ENCODE measurements at places on chromosomes 7 and 10.

GRCh38 chr7:102046373-102047117 lies 229.1 kb downstream of the CUX1 start:
- H3K27ac ChIP-seq, result no peak overlapping the region
- H3K4me3 ChIP-seq, result no peak overlapping the region
- peaks cover 7% of the 10 kb centered on the region for H3K36me3 ChIP-seq
- H3K27me3 ChIP-seq, result no peaks in the 10 kb centered on the region
- no peak for DNase-seq
- H3K4me1 ChIP-seq, result peaks cover 22% of the 10 kb centered on the region

GRCh38 chr7:44394112-44394447 lies 68.7 kb upstream of the CAMK2B start:
- H3K27ac ChIP-seq, result no peak overlapping the region
- H3K27me3 ChIP-seq, result no peaks in the 10 kb centered on the region
- H3K36me3 ChIP-seq, result peaks cover 26% of the 10 kb centered on the region
- peaks cover 3% of the 10 kb centered on the region for H3K4me1 ChIP-seq
- no peak overlapping the region for H3K4me3 ChIP-seq

GRCh38 chr10:45466784-45467183 lies 92.8 kb downstream of the ALOX5 start:
- H3K27me3 ChIP-seq, result no peaks in the 10 kb centered on the region
- no peak overlapping the region for H3K4me3 ChIP-seq
- peaks cover 4% of the 10 kb centered on the region for H3K36me3 ChIP-seq
- no peak overlapping the region for H3K27ac ChIP-seq
- peaks cover 3% of the 10 kb centered on the region for H3K4me1 ChIP-seq

DNA sequence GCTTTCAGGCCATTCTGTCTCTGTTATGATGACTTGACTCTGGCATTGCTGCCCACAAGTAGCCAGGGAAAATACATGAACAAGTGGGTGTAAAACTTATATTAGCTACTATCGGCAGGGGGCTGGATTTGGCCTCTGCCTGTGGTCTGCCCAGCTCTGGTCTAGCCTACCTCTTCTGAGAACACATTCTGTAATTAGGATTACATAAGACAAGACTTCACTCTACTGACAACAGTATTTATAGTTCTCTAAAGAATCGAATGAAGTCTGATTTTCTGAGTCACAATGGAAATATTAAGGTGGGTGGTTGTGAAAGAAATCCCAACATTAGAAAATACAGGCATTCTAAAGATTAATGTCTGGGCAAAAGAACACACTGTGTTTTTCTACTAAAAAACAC lies 55.5 kb downstream of the DLD start:
- peak overlapping the region; percentile 86 for H3K27ac ChIP-seq
- peaks cover 84% of the 10 kb centered on the region for H3K4me1 ChIP-seq
- H3K36me3 ChIP-seq, result peaks cover 90% of the 10 kb centered on the region
- no peak for DNase-seq
- H3K4me3 ChIP-seq, result no peak overlapping the region

DNA sequence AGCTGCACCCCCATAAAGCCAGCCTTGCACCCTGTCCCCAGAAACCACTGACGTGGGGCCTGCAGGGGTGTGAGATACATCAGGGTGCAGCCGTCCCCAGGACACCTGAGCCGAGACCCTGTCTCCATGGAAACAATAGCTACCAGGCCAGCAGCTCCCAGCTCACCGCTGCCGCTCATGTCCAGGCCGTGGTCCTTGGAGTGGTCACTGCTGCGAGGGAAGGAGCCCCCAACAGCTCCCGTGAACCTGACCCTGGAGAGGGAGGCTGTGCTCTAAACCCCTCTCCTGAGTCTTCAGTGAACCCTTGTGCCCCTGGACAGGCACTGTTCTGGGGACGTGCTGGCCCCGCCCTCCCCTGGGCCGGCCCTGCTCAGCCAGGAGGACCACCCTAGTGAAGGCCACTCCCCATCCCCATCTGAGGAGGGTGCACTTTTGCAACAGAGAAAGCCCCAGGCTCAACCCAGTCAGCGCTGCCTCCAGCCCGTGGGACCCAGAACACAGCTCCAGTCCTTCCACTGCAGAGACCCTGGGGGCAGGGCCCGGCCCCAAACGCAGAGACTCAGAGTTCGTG lies 19.6 kb upstream of the INPP5A start:
- no peak for DNase-seq
- no peaks in the 10 kb centered on the region for H3K36me3 ChIP-seq
- H3K4me3 ChIP-seq, result no peak overlapping the region
- peaks cover 41% of the 10 kb centered on the region for H3K4me1 ChIP-seq
- H3K27me3 ChIP-seq, result no peaks in the 10 kb centered on the region
- H3K27ac ChIP-seq, result peak overlapping the region; percentile 65

GRCh38 chr7:74461970-74462706 lies 8.4 kb downstream of the GTF2IRD1 start:
- H3K27ac ChIP-seq, result no peak overlapping the region
- no peak overlapping the region for H3K4me3 ChIP-seq
- no peaks in the 10 kb centered on the region for H3K27me3 ChIP-seq
- DNase-seq, result no peak
- H3K4me1 ChIP-seq, result peaks cover 19% of the 10 kb centered on the region

GRCh38 chr7:84536271-84536870 lies 341.8 kb upstream of the SEMA3A start:
- H3K27me3 ChIP-seq, result no peaks in the 10 kb centered on the region
- no peak overlapping the region for H3K27ac ChIP-seq
- DNase-seq, result no peak

DNA sequence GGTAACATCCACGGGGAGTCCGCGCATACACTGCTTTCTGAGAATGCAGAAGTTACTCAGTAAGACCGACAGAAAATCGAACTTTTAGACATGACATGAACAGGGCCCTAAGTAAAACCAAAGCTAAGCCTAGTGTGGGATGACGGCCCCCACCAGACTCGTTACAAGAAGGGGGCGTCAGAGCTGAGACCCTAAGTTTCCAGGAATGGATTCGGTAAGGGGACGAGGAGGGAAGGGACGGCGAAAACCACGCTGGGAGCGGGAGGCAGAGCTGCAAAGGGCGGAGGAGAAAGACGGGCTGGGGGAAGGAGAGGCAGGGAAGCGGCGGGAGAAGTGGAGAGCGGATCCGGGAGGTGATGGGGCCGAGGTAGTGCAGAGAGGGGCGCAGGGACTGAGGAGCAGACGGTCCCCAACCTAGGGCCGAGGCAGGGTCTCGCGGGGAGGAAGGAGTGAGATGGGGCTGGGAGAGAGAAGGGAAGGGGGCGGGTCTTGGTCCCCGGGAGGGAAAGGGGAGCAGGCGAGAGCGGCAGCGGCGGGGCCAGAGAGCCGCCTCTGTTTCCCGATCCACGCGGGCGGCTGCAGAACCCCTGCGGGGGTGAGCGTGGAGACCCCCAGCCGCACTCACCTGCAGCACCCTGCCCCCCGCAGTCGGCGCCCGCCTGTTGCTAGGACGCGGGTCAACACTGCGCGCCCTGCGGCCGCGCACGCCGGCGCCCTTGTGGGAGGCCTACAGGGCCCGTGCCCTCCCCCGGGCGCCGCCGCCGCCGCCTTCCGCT lies 513 bp downstream of the ODAD2 start:
- no peaks in the 10 kb centered on the region for H3K36me3 ChIP-seq
- H3K27ac ChIP-seq, result peak overlapping the region; percentile 93
- H3K4me3 ChIP-seq, result peak overlapping the region; percentile 97
- H3K4me1 ChIP-seq, result peaks cover 16% of the 10 kb centered on the region
- H3K27me3 ChIP-seq, result peaks cover 2% of the 10 kb centered on the region
- DNase-seq, result no peak

DNA sequence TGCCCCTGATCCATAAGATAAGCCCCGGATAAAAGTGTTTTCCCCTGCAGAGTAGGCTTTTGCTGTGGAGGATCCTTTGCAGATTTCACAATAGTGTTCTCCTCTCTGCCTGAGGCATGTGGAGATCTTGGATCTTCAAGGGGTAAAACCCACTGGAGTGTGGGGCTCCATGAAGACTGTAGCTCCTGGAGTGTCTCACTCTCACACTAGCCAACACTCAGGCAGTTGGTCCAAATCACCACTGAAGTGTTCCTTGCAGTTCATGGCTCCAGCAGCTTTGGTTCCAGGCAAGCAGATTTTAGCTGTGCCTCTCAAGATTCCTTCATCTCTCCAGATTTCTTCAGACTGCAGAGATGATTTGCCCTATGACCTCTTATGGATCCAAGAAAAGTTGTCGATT lies 665.3 kb downstream of the TNS3 start:
- H3K4me3 ChIP-seq, result no peak overlapping the region
- no peaks in the 10 kb centered on the region for H3K27me3 ChIP-seq
- no peaks in the 10 kb centered on the region for H3K36me3 ChIP-seq
- no peaks in the 10 kb centered on the region for H3K4me1 ChIP-seq

GRCh38 chr10:63388421-63389031 lies 77.3 kb downstream of the JMJD1C start:
- H3K4me3 ChIP-seq, result no peak overlapping the region
- no peak for DNase-seq
- no peaks in the 10 kb centered on the region for H3K27me3 ChIP-seq
- peak overlapping the region; percentile 58 for H3K27ac ChIP-seq
- peaks cover 34% of the 10 kb centered on the region for H3K36me3 ChIP-seq

- H3K4me3 ChIP-seq, result no peak overlapping the region
- H3K4me1 ChIP-seq, result no peaks in the 10 kb centered on the region
- DNase-seq, result no peak
Measured at GRCh38 chr7:24135003-24135817, 148.8 kb upstream of the NPY start.

DNA sequence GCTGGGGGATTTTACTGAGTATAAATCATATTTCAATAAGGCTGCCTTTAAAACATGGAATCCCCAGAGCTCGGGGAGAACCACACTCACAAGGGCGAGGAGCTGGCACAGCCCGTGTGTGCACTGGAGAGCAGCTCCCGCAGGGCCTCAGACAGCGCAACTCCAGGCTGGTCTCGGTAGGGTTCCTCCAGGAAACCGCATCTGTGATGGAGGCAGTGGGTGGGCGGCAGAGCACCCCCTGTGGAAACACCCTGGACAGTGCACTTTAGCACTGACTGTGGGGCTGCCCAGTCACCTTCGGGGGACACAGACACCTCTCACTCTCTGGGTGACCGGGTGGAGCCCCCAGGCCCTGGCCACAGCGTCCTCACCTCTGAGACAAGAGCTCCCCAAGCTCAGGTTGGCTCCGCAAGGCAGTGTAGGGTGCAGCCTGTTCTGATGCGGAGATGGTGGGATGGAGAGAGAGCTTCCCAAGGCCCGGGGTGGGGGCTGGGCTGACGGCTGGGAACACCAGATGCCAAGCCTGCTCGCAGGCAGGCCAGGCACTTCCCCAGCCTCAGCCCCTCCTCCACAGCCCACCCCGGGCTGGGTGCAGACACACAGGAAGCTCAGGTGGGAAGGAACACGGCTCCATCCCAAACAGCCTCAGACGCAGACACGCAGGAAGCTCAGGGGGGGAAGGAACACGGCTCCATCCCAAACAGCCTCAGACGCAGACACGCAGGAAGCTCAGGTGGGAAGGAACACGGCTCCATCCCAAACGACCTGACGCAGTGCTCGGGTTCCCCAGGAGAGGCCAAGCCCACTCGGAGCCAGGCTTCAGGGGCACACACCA lies 224.4 kb downstream of the MAD1L1 start:
- no peak overlapping the region for H3K4me3 ChIP-seq
- H3K27ac ChIP-seq, result no peak overlapping the region
- DNase-seq, result no peak
- no peaks in the 10 kb centered on the region for H3K27me3 ChIP-seq
- H3K36me3 ChIP-seq, result peaks cover 7% of the 10 kb centered on the region

DNA sequence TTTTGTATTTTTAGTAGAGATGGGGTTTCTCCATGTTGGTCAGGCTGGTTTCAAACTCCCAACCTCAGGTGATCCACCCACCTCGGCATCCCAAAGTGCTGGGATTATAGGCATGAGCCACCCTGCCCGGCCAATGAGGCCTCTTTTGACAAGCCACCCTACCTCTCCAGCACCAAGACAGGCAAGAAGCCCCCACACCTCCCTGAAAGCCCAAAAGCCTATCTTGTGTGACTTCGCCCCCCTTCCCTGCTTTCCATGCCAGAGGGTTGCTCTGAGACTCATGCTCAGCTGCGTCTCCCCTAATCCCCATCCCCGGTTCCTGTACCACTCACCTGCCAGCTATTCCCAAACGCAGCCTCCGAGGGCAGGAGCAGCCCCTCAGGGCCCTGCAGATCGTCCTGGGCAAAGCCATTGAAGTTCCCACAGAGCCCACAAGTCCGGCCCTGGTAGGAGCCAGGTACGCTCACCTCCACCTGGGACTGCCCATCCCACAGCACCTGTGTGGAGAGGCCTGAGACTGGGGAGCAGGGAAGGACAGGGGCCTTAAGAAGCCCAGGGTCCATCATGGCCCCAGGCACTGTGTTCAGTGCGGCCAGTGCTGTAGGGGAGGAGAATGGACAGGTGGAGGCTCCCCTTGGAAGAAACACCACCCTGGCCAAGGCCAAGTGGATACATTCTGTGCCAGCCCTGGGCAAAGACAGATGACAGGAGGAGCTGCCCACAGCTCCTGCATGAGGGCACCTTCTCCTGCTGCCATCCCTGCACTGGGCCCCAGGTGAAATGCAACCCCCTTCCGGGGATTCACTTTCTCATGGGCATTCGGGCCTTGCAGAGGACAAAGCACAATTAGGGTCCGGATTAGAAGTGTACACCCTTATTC lies 15.8 kb downstream of the ATP6V1F start:
- peaks cover under 1% of the 10 kb centered on the region for H3K4me1 ChIP-seq
- no peak for DNase-seq
- no peaks in the 10 kb centered on the region for H3K36me3 ChIP-seq
- no peaks in the 10 kb centered on the region for H3K27me3 ChIP-seq
- no peak overlapping the region for H3K27ac ChIP-seq

- H3K27me3 ChIP-seq, result peaks cover 28% of the 10 kb centered on the region
- no peak overlapping the region for H3K4me3 ChIP-seq
- no peaks in the 10 kb centered on the region for H3K36me3 ChIP-seq
- peak overlapping the region; percentile 67 for H3K27ac ChIP-seq
Measured at GRCh38 chr7:1611708-1612241, 41.9 kb upstream of the PSMG3 start.

- no peaks in the 10 kb centered on the region for H3K27me3 ChIP-seq
- no peak overlapping the region for H3K4me3 ChIP-seq
- DNase-seq, result no peak
- peak overlapping the region; percentile 87 for H3K27ac ChIP-seq
Measured at GRCh38 chr7:102890292-102890970, 22.4 kb upstream of the LRRC17 start.

DNA sequence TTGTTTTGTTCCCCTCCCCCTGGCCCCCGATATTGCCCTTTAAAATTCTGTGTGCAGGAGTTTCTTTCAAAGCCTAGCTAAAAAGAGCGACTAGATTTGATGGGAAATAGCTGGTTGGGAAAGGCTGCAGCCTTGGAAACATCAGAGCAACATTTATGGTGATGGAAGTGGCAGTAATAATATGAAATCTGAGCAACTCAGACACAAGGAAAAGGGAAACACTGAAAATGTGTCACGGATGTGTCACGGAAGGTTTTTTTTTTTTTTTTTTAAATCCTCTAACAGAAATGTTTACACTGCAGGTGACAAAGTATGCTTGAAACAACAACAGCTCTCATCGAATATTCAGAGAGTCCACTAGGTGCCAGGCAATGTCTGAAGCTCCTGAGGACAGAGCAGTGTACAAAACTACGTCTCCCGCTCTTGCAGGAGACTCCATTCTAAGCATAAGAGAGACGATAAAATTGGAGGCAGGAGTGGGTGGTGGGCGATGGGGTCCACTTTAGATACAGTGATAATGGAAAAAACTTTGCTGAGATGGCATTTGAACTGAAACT lies 143.0 kb downstream of the RSU1 start:
- H3K4me1 ChIP-seq, result peaks cover 7% of the 10 kb centered on the region
- H3K4me3 ChIP-seq, result no peak overlapping the region
- H3K36me3 ChIP-seq, result peaks cover 16% of the 10 kb centered on the region
